ENCODE measurements at places on chromosomes 5 and 9.
A peak's percentile ranks its signal among the peaks of the same experiment; 100 is the strongest.

DNA sequence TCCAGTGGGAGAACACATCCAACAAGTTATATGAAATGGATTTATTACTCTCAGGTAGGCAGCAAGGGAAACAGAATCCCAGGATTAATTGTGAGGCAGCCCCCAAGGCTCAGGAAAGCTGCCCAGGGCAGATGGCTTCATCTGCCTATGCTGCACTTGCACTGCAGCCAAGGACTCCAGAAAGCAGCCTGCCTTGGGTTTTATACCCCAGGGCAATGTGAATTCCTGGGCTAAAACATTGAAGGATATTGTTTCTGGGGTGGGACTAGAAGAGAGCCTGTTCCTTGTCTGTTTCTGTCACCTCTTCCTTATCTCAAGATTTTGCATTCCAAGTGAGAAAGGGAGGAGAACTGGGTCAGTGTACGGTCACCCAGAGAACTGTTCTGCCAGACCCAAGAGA lies 8.8 kb upstream of the CCL27 start:
- no peak for DNase-seq

GRCh38 chr5:132853790-132854189 lies 12.5 kb downstream of the GDF9 start:
- DNase-seq, result no peak

GRCh38 chr5:1786621-1787471 lies 12.8 kb downstream of the MRPL36 start:
- peak; percentile 54 for DNase-seq

- no peak for DNase-seq
Observed at GRCh38 chr5:78424665-78425064, 64.2 kb downstream of the SCAMP1 start.

- no peak for DNase-seq
Observed at GRCh38 chr5:169723103-169723831, 86.2 kb downstream of the DOCK2 start.

GRCh38 chr5:88746438-88746882 lies 136.5 kb downstream of the MEF2C start:
- DNase-seq, result no peak

- no peak for DNase-seq
Observed at GRCh38 chr5:10735569-10736276, 25.3 kb downstream of the DAP start.

DNA sequence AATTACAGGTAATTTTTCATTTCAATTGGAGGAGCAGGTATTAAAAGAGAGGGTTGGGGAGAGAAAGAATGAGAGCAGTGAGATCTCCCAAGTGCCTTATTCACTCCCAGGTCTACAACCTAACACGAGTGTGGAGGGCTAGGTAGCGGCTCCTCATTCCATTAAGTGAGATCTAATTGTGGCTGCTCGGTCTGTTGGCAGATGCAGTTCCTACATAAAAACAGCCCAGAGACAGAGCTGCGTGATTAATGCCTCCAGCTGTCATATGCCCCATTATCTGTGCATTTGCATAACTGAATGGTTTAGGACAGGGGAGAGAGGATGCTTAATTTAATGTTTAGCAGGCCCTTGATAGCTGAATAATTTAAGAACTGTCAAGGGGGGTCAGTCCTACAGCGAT lies 100.5 kb downstream of the PSAT1 start:
- DNase-seq, result no peak

DNA sequence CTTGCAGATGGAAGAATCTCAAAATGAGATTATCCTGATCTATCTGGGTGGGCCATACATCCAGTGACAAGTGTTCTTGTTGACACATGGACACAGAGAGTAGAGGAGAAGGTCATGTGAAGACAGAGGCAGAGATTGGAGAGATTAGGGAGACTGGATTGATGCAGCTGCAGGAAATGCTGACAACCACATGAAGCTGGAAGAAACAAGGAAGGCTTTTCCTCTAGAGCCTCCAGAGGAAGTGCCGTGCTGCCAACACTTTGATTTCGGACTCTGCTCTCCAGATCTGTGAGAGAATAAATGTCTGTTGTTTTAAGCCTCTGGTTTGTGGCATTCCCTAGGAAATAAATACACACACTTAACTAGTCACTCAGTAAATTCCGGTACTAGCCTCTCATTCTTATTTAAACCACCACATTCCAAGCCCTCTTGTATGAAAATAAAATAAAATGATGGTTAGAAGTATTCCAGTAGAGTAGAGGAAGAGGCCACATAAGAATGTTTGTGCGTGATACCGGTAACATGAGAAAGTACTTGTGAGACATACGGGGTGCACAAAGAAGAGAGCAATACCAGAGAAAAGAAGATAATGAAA lies 110.9 kb upstream of the DMAC1 start:
- DNase-seq, result no peak

GRCh38 chr9:101738566-101739183 lies at the start of gene GRIN3A:
Gene GRIN3A (minus strand): TSS chr9:101738647. CDS start chr9:101737979, 668 bp downstream.
- DNase-seq, result no peak

GRCh38 chr5:96209829-96210228 lies 223.2 kb downstream of the PCSK1 start:
- DNase-seq, result no peak

DNA sequence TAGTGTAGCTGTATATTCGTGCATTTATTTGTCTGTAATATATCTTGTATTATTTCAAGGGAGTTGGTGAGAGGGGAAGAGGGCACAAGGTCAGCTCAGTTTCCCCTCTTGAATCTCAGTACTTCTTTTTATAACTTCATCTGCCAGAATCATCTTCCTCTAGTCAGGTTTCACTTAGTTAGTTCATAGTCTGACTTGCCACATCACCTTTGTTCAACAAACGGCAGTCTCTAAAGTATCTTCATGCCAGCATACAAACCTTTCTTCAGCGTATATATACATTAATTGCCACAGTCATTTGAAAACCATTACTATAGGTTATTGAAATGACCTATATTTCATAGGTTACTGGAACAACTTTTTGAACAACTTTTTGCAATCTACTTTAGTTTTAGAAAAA lies 1.6 kb downstream of the ECM2 start:
- no peak for DNase-seq

GRCh38 chr5:164671640-164672039 lies 1166.2 kb downstream of the MAT2B start:
- no peak for DNase-seq

DNA sequence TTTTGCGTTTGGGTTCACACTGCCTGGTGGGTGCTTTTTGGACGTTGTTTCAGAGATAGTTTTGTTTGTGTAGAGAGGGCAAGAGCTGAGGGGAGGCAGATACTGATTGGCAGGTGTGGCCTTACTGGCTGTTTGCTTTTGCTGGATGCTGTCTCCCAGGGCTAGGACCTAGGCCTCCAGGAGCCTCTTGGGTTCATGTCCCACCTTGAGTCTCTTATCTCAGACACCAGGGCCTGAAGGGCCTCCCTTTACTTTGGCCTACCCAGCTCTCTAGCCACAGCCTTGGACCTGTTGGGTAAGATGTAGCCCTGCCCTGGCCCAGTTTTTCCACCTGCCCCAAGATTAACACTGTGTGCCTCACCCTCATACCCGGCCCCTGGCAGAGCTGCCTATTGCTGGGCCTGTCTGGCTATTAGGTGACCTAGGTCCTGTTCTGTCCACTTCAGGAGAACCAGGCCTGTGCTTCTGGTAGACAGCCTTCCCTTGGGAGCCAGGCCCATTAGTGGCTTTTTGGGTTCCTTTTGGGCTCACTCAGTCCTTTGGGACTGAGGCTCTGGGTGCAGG lies 13.4 kb downstream of the PTPA start:
- DNase-seq, result no peak

DNA sequence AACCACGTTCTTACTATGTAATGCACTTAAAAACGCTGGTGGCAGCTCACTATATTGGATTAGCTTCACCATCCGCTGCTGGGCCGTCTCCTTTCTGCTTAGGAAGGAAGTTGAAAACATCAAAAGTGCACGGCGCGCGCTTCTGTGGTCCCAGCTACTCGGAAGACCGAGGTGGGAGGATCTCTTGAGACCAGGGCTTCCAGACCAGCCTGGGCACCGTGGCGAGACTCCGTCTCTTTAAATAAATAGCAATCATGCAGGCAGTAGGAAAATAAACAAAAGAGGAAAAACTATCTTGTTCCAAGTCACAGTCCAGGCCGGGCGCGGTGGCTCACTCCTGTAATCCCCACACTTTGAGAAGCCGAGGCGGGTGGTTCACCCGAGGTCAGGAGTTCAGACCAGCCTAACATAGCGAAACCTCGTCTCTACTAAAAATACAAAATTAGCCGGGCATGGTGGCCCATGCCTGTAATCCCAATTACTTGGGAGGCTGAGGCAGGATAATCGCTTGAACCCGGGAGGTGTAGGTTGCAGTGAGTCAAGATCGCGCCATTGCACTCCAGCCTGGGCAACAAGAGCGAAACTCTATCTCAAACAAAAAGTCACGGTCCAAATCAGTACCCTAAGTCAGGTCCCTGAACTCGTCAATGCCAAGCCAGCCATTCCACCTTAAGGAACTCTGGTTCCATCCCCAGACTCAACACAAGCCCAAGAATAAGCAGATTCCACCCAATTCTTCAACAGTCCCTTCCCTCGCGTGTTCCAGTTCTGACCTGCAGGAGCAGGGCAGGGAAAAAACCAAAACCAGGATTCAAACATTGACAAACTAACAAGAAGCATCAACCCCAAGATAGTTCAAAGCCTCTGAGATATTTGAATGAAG lies 1.0 kb upstream of the GOLGA1 start:
- peak; percentile 74 for DNase-seq

GRCh38 chr5:95149387-95149786 lies 135.5 kb downstream of the MCTP1 start:
- no peak for DNase-seq

DNA sequence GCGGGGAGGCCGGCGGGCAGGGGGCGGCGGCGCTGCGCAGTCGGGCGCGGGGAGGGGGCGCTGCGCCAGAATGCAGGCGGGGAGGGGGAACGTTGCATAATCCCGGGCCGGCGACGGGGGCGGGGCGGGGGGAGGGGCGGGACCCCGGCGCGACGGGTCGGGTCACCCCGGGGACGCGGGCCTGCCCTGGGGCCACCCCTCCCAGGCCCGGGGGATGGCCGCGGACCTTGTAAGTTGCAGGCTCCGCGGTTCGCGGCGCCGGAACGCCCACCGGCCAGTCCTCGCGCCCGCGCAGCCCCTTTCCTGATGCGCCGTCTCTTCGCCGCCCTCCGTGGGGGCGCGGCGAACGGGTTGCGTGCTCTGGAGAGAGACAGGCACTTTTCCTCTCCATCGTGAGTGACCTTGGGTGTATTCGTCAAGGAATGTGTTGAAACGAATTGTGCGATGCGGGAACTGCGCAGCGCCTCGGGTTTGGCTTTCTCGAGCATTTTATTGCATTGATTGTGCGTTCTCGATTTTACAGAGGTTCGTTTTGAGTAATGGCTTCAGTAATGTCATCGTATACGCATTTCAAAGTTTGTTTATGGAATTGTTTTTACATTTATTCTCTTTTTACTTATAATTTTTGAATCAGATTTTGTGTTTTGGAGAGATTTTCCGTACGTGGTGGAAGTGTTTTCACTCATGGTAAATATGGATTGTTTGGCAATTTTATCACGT lies 802 bp downstream of the SPIN1 start:
- peak; percentile 22 for DNase-seq

- DNase-seq, result no peak
Observed at GRCh38 chr5:148939676-148940075, 113.3 kb downstream of the ADRB2 start.

GRCh38 chr5:144422018-144422727 lies 251.5 kb downstream of the KCTD16 start:
- DNase-seq, result no peak

DNA sequence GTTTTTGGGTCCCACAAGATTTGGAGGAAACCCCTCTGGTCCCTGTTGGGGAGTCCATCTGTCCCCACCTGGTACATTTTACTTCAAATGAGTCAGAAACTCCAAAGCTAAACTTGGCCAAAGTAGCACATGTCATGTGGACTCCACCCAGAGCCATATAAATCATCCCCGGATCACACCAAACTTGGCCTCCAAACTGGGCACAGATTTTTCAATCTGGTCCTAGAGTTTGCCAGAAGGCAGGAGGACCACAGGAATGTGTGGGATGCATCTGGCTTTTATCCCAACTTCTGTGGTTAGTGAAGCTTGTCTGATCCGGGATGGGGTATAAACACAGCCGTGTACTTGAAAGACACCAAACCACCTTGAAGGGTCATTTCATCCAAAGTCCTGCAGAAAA lies 66.3 kb downstream of the MAT2B start:
- no peak for DNase-seq

DNA sequence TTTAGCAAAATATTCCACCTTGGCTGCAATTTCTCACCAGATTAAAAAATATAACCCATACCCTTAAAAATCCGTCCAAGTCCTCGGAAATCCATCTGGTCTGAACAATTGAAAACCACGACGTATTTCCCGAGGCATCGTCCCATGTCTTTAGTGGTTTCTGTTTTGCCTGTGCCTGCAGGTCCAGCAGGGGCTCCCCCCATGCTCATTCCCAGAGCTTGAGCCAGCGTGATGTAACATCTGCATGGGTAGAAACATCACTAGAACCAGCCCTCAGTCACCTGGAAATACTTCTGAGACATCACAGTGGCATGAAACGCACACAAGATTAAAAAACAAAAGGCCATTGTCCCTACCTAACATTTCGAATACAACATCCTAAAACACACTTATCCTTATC lies 114.0 kb downstream of the DNAH5 start:
- no peak for DNase-seq

GRCh38 chr5:130529511-130530485 lies 625.5 kb downstream of the CHSY3 start:
- no peak for DNase-seq

DNA sequence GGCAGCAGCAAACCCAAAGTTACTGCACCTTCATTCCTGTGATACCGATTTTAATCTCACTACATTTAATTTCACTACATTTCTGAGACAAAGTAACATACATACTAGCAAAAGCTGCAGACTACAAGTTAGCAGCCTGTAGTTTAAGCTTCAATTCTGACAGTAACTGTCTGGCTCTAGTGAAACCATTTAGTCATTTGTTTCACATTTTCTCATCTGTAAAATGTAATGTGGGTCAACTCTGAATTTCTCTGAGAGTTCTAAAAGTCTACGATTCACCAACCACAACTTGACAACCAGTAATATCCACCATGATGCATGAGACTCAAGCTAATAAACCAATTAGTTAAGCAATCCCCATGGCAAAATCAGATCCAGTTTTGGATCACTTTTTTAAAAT lies 408.9 kb downstream of the PDE4D start:
- DNase-seq, result no peak

DNA sequence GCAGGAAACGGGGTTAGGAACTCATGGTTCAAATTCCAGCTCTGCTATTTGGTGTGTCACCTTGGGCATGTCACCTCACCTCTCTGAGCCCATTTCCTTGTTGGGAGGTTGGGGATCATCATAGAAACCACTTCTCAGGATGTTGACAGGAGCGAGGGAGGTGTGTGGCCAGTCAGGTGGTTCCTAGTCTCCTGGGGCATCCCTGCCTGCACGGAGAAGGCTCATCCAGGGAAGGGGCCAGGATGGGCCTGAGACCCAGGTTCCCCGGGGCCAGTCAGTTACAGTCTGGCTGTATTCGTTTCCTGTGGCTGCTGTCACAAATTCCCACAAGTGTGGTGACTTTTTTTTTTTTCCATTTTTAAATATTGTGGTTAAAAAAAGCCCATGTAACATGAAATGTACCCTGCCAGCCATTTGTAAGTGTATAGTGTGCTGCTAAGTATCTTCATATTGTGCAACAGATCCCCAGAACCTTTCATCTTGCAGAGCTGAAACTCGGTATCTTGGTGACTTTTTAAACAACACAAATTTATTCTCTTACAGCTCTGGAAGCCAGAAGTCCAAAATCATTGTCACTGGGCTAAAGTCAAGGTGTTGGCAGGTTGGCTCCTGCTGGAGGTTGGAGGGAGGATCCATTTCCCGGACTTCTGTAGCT lies 78.7 kb upstream of the UNC5A start:
- no peak for DNase-seq

- no peak for DNase-seq
Observed at GRCh38 chr5:168195110-168195509, 96.3 kb upstream of the WWC1 start.

Data from naive thymus-derived CD8-positive, alpha-beta T cell (primary cell).